ENCODE measurements at places on chromosomes 5 and 9. TPM values are rescaled to one million over a fixed set of nuclear protein-coding genes. Genes with fewer than 3 reads are reported as not detected.

Gene C9
- not detected for polyA plus RNA-seq

DNA sequence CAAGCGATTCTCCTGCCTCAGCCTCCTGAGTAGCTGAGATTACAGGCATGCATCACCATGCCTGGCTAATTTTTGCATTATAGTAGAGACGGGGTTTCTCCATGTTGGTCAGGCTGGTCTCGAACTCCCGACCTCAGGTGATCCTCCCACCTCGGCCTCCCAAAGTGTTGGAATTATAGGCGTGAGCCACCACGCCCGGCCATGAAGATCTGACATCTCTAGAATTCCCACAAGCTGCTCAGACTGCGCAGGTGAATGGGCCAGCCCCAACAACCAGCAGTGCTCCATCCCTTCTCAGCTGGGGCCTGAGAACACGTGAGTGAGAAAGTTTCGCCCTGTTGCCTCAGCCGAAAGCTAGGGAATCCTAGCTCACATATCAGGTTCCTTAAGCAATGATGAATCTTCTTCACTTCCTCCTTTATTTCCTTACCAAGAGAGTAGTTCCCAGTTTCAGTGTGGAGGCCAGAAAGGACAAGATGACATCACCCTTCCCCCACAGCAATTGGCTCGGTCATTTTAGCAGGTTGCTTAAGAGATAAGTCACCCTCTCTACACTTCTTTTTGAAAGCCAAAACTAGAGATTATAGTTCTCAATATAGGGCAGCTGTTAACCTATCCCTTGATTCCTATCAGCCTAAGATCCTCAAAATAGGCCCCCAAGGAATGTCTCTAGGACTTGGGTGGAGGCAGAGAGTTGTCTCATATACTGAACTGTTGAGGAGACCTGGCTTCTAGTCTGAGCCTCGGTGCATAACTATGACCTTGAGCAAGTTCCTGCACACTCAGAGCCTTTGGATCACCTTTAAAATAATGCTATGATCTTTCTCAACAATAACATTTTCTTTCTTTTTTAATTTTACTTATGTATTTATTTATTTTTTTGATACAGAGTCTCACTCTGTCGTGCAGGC, 23.9 kb upstream of the PPP2CA start:
- H3K4me3 ChIP-seq, result no peak overlapping the region
- no peak for DNase-seq
- no peaks in the 10 kb centered on the region for H3K27me3 ChIP-seq

Gene MEGF9
- 15.8 TPM for polyA plus RNA-seq

DNA sequence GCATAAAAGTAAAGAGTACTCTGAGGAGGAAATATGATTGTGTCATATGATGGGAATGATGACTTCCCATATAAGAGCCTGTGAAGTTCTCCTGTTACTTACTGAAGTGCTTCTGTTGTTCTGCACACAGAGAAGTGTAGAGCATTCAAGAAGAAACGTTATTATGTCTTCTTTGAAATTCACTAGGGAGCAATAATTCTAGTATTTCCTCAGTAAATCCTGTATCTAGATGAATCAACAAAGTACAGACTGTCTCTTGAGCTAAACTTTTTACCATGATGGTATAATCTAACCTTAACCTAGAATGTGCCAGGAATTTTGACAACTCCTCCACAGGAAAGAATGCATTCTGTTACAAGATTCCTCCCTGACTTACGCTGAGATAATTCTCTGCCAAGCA, 18.9 kb upstream of the GHR start:
- DNase-seq, result no peak
- H3K27ac ChIP-seq, result no peak overlapping the region
- no peaks in the 10 kb centered on the region for H3K4me1 ChIP-seq

- H3K27ac ChIP-seq, result no peak overlapping the region
- peaks cover under 1% of the 10 kb centered on the region for H3K36me3 ChIP-seq
- no peak overlapping the region for H3K4me3 ChIP-seq
- peak; percentile 45 for DNase-seq
Observed at GRCh38 chr5:58462154-58462553, 2.3 kb upstream of the PLK2 start.

DNA sequence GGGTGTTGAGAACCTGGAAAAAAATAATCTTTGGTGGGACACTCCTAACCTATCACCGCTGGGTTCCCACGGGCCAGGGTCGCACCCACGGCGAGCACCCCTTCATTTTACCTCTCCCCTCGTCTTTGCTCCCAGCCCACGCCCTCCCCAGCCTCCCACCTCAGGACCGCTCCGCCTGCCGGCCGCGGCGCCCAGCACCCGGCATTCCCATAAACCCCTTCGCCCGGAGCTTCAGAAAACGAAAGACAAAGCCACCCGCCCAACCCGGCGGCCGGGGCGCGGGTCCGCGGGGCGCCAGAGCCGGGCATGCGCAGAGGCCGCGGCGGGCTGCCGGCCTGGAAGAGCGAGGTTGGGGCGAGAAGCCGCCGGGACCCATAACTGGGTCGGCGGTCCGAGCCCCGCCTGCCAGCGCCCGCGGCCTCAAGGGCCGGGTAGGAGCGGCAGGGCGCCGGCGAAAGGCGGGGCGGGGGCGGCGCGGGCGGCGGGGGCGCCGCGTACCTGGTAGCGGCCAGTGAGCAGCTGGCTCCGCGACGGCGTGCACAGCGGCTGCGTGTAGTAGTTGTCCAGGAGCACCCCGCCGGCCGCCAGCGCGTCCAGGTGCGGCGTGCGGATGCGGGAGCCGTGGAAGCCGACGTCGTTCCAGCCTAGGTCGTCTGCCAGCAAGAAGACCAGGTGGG, 533 bp downstream of the ARSB start:
- peak; percentile 82 for DNase-seq
- no peaks in the 10 kb centered on the region for H3K36me3 ChIP-seq
- H3K4me1 ChIP-seq, result peaks cover 3% of the 10 kb centered on the region
- peak overlapping the region; percentile 84 for H3K27ac ChIP-seq
- H3K4me3 ChIP-seq, result peak overlapping the region; percentile 70

Gene SH2D3C
- polyA plus RNA-seq, result 1.2 TPM

DNA sequence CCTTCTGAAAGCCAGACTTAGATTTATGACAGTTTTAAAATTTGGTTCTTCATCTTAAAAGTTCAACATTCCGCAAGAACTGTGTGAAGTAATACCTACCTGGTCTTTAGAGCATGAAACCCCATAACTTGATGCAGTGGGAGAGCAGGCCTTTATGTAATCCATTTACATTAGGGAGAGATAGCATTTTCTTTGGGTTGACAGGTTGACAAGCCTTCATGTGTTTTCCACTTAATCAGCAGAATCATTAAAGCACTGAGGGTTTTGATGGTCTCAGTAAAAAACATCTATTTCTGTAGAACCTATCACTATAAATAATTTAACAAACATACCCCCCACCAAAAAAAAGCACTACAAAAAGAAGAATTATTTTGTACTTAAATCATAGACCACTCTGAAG, 121.6 kb upstream of the KIF2A start:
- no peaks in the 10 kb centered on the region for H3K36me3 ChIP-seq
- H3K4me1 ChIP-seq, result no peaks in the 10 kb centered on the region

Gene ICE1
- polyA plus RNA-seq, result 17.6 TPM

- DNase-seq, result no peak
- H3K4me3 ChIP-seq, result no peak overlapping the region
- H3K36me3 ChIP-seq, result no peaks in the 10 kb centered on the region
- no peak overlapping the region for H3K27ac ChIP-seq
- no peaks in the 10 kb centered on the region for H3K27me3 ChIP-seq
Observed at GRCh38 chr5:61735531-61735930, 403.5 kb downstream of the ZSWIM6 start.

DNA sequence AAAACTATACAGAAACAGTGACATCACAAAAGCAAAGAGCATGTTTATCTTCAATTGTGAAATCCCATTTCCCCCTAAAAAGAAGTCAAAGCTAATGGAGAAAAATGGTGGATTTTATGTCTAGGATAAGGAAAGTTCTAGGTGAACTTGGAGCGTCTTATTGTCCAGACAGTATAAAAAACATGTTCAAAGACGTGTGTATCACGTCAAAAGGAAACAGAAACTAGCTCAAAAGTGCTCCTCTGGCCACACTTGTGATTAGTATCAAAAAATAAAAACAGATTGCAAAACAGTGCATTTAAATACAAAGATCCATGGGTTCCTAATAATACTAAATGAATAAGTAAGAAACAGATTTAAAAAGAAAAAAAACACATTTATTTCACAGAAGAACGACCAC, 568.9 kb downstream of the ANXA1 start:
- no peaks in the 10 kb centered on the region for H3K4me1 ChIP-seq
- DNase-seq, result no peak
- H3K4me3 ChIP-seq, result no peak overlapping the region
- H3K27me3 ChIP-seq, result no peaks in the 10 kb centered on the region

- H3K27me3 ChIP-seq, result peaks cover 2% of the 10 kb centered on the region
- H3K36me3 ChIP-seq, result no peaks in the 10 kb centered on the region
- H3K27ac ChIP-seq, result no peak overlapping the region
- H3K4me1 ChIP-seq, result no peaks in the 10 kb centered on the region
- no peak overlapping the region for H3K4me3 ChIP-seq
- no peak for DNase-seq
Observed at GRCh38 chr9:16257604-16258003, 612.9 kb downstream of the BNC2 start.

Gene HTR1A
- polyA plus RNA-seq, result not detected
